Right lobe of liver (tissue), 6 donors: ENCODE measurements at places on chromosomes 7 and 10. TPM values are rescaled to one million over a fixed set of nuclear protein-coding genes. Genes with fewer than 3 reads are reported as not detected.

DNA sequence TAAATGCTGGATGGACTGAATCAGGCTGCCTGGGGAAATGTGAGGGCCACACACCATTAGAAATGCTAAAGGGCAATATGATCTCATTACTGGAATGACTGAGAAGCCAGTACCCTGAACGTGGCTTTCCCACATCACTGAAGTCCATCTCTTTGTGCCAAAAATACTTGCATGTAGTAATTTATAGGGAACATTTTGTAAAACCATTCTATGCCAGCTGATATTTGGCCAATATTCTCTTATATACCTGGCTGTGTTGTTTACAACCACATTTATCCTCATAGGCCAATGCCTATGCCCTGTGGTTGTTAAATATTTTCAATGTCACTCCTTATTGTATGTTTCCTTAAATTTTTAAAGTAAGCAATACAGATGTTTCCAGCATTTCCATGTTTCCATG, 111.6 kb downstream of the C10orf90 start:
- no peak for DNase-seq
- no peaks in the 10 kb centered on the region for H3K36me3 ChIP-seq
- no peak overlapping the region for H3K4me3 ChIP-seq

The ANKRD22 gene
- total RNA-seq, result 0.54 TPM

The TAS2R4 gene
- total RNA-seq, result 0.65 TPM

DNA sequence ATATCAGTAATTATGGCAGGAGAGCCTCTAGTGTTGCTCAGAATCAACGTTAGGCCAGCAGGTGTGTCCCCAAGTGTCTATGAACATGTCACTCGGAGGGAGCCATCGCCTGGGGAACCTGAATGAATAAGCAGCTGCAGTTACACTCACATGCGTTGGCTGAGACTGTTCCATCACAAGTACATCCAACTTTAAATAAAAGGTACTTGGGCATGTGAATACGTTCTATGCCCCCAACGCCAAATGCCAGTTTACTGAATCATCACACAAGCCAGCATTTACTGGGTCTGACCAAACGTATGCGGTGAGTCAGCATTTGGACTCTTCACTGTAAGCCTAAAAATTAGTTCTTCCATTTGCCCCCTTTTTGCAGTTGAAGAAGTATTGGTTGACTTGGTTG, 207.6 kb upstream of the PLXNA4 start:
- H3K4me1 ChIP-seq, result no peaks in the 10 kb centered on the region
- H3K36me3 ChIP-seq, result peaks cover 11% of the 10 kb centered on the region
- no peak overlapping the region for H3K27ac ChIP-seq
- no peaks in the 10 kb centered on the region for H3K27me3 ChIP-seq
- no peak overlapping the region for H3K4me3 ChIP-seq
- no peak for DNase-seq

DNA sequence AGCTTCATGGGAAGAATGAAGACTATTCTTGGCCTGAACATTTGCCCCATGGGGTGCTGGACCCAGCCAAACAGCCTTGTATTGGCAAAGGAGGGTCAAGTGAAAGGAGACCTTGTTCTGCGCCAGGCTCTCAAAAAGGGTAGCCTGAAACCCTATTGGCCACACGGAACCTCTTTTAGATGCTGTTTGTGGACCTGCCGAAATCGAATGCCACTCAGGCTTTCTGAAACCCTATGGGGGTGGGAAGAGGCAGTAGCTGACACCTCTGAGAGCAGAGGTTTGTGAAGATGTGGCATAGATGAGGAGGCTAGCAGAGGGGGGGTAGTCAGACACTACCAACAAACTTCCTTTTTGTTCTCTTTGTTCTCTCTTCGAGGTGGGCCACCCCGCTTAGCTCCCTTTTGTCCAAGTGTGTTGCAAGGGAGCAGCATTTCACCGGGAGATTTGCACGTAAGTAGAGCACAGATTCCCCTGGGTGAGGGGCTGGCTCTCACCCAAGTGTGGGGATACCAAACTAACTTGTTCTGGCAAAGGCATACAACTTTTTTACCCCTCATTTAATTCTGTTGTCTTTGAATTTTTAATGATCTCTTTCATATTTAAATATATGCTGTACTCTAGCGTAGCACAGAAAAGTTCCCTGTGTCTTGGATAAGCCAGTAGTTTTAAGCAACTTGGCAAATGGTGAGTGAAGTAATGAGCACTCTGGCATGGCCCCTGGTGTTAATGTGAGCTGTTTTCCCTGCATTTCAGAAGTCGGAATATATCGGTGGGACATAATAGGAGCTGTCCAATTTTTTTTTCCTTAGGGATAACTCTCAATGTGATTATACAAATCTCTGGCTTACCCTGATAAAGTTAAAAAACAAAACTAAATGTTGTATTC, 107.7 kb downstream of the SEPTIN7 start:
- DNase-seq, result no peak
- no peaks in the 10 kb centered on the region for H3K4me1 ChIP-seq
- no peaks in the 10 kb centered on the region for H3K36me3 ChIP-seq
- no peak overlapping the region for H3K27ac ChIP-seq

The CHN2 gene
- 57.7 TPM for total RNA-seq
